SK-N-SH (cell line): ENCODE measurements at places on chromosomes 4 and X.

GRCh38 chrX:139784807-139785206 lies 76.8 kb upstream of the MCF2 start:
- DNase-seq, result no peak

GRCh38 chr4:18735740-18736268 lies 714.2 kb upstream of the LCORL start:
- no peak for DNase-seq

DNA sequence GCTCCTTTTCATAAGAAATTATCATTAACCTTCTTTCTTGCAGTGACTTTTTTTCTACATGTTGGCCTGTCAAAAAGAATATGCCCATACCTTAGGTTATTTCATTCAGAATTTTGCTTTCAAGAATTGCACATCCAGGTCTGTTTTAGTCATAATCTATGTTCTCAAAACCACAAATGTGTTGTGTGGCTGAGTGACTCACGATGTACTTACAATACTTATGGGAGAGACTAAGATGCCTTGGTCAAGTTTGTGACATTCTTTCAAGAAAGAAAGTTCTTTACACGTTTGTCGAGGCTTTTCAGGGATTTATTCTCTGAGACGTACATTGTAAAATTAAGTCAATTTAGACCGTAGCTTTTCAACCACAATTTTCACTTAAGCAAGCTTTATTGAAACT lies 396.7 kb downstream of the FSTL5 start:
- DNase-seq, result no peak

- no peak for DNase-seq
Measured at GRCh38 chr4:70099206-70099605, 49.0 kb downstream of the HTN1 start.

GRCh38 chrX:97790850-97791249 lies 907.1 kb downstream of the RPA4 start:
- DNase-seq, result no peak

DNA sequence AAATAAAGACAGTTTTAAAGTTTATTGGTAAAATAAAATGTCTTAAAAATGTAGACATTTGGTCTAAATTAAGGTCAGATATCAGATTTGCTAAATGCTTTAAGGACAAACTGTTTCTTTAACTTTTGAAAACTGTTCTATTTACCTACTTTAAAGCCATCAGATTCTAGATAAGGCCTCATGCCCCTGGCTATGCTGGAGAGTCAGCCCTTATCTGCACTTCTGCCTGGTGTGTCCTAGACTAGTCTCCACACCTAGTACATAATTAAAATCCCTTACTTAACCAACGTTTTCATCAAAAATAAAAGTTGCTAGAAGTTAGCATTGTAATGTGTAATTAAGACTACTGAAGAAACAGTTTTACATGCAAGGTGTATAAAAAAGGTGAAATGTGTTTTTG lies 25.6 kb downstream of the HSD17B11 start:
- DNase-seq, result no peak

GRCh38 chr4:147693218-147693617 lies 9.3 kb upstream of the PRMT9 start:
- DNase-seq, result no peak

DNA sequence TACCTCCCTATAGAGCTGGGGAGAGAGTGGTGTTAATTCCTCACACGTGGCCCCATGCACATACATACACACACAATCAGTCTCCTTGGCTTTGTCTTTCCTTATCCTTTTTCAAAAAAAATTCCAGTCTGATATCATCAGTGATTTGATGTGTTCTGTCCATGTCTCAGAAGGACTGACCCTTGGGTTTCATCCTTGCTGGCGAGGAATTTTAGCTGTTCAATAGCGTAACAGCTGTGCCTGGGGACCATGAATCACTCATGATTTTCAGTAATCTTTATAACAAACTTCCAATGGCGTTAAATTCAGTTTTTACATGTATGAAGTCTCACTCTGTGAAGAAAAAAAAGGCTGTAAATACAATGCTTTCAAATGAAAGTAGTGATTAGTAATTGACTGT lies 204.6 kb downstream of the RBMX2 start:
- no peak for DNase-seq

DNA sequence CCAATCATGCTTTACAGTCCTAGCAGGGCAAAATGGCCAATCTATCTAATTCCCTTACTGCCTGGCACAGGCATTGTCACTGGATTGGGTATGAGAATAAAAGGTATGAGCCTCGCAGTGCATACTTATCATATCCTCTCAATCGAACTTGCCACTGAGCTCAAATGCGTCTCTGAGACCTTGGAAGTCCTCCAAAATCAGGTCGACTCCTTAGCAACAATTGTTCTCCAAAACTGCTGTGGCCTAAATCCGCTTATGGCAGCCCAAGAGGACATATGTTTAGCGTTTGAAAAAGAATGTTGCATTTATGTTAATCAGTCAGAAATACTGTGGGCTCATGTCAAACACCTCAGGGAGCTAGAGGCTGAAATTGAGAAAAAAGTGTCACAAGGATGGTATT lies 69.7 kb downstream of the SPIN4 start:
- no peak for DNase-seq

DNA sequence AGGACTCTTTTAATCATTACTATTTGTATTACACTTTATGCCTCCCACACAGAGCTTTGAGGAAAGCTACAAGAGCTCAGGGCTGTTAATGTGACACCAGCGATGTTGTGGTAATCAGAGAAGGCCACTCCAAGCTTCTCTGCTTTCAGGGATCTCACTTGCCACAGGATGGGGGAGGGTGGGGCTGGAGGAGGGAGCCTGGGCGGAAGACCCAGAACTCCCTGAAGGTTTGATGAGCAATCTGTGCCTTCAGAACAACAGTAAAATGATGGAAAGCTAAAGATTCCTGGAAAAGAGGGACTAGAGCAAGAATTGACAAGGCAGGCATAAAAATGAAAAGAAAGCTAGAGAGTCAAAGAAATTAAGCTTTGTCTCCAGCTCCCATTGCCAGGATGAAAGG lies 75.6 kb downstream of the MAML3 start:
- no peak for DNase-seq

GRCh38 chrX:42515939-42516338 lies 262.0 kb downstream of the PPP1R2C start:
- no peak for DNase-seq

DNA sequence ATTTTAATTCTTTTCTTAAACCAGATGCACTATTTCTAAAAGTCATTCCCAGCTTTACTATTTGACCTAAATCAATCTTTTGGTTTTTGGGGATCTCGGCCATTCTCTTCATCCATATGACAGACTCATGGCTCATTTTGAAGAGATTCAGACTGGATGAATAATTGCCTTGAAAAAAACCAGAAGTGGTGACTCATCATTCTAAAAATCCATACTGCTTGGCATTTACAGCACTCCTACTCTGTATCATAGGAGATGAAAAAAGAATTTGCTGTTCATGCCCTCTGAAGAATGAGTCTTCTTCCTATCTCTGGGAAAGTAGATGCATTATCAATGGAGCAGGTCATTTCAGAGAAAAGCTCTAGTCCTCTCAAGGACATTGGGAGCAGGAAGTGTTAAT lies 220.5 kb upstream of the RPS6KA3 start:
- DNase-seq, result no peak

DNA sequence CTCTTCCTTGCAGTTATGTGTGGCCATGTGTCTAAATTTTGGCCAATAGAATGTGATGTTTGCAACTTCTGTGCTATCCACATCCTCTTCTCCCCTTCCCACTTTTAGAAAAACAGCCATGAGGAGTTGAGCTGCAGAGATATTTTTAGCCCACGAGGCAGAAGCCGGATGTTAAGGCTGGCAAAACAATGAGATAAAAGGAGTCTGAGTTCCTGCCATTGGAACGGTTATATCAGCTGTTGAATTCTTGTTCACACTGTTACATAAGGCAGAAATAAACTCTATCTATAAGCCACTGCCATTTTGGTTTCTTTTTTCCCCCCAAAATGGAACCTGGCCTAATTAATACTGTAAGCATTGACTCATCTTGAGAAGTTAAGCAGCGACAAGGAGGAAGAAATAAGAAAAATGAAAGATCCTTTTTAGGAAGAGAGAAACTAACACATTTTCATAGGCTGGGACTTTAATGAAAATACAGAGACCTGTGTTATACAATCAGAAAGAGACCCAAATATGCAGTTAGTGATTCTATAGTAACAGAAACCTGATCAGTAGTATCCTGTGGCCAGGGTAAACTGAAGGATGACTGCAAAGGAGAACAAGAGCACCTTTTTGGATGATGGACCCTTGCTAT lies 200.5 kb downstream of the INPP4B start:
- DNase-seq, result no peak

DNA sequence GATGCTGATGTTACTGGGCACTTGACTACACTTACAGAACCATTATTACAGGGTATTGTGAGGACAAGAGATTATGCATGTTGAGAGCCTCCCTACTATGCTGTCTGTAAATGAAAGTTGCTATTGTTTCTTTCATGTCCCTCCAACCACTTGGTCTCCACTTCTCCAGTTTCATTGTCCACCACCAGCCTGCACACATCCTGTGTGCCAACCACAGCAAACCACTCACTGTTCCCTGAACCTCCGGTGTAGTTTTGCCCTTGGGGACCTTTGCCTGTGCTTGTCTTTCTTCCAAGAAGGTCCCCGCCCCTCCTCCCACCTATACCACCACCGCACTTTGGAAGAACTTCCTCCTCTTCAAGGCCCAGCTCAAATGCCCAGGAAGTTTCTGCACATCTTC lies 43.1 kb upstream of the AFF2 start:
- DNase-seq, result no peak

- DNase-seq, result no peak
Measured at GRCh38 chrX:694800-695199, 64.2 kb downstream of the SHOX start.

DNA sequence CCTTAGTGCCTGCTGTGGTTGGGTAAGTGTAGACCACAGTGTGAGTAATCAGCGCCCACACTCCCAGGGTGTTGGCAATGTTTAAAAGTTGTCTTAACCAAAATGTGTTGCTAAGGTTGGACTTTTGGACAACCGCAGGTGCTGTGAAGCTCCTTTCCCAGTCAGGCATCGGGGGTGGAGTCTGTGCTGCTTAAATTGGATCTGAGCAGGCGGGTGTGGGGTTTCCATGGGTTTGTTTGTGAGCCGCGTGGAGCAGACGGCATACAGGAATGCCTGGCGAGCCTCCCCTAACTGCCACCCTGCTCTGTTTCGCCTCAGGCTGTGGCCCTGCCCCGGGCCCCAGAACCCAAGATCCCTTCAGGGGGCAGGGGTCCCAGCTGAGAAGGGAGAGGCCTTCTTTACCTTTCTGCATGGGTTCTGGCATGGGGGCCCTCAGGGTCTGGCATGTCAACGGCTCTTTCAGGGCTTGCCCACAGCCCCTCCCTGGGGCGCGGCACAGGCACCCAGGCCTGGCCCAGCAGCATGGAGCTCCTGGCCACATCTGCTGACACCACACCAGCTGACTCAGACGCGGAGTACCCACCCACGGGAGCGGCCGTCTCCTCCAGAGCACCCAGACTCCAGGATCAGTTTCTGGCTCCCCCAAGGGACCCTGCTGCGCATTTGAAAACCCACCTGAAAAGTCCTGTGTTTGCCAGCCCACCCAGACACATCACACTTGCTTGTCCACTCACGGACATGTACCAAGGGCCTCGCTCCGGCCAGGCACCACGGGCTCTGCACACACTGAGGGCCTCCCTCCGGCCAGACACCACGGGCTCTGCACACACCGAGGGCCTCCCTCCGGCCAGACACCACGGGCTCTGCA lies 5.1 kb upstream of the SPON2 start:
- no peak for DNase-seq

DNA sequence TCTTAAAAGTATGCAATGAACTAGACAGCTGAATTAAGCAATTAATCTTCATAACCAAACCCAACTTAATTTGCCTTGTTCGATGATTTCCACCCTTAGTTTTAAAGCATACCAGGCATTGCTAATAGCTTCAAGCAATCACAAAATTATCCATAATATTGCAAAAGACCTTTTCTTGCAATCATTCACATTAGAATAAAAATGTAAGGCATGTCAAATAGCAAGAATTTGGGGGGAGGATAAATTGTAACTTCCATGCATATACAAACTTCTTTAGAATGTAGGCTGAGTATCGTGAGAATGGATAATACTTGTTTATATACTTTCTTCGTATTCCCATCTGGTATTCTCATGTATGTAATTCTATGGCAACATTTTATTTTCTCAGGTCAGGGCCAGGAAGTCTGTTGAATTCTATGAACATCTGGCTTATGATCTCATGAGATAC lies 28.7 kb upstream of the BMP2K start:
- DNase-seq, result no peak

DNA sequence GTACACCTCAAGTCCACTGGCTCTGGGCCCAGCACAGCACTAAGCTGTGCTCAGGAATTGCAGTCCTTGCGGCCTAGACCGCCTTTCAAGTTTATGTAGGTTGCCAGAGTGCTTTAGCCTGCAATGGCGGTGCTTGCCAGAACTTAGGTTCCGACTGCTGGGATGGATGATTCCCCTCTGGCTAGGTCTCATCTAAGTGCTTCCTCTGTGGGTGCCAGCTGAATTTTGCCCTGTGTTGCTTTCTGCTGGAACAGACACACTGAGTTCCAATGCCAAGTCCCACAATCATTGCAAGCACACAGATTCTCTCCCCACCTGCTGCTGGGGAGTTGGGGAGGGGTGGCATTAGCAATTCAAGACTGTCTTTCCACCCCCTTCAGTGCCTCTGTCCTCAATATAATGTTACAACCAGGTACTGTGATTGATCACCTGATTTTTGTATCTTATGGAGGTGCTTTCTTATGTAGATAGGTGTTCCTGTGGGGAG lies 129.5 kb downstream of the GRID2 start:
- DNase-seq, result no peak

DNA sequence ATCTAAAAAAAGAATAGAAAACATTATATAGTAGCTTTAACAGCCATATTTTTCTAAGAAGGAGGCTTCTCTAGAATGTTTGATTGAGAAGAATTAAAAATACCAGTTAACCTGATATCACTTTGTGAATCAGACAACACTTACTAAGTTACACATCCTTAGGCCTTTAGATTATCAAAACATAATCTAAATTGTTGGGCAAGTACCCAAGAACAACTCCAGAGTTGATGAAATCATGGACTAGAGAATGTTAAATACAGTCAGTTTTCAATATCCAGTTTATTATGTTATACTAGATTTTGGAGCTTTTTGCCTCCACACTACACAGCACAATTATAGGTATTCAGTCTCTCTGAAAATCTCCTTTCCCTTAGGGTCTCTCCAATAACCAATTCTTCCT lies 39.6 kb downstream of the ARL13A start:
- DNase-seq, result no peak

DNA sequence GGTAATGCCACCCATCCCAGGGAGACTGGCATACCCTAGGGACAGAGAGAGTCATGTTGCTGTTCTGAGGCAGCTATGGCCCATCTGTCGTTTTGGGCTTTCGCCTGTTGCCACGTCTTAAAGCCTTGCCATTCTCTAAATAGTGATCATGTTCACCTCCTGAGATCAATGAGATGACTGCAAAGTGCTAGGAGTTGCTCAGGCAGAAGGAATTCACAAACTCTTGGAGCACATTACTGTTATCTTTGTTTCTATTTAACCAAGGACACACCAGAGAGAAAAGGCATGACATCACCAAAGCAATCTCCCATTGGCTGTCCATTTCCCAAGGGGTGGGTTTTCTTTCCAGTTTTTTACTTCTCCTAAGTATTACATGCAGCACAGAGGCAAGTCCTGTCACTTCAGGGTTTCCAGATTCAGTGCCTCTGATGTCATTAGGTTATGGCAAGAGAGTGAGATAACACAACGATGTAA lies 37.1 kb upstream of the SETD7 start:
- no peak for DNase-seq

GRCh38 chrX:24153796-24154189 lies 4.3 kb downstream of the ZFX start:
- DNase-seq, result peak; percentile 53

GRCh38 chr4:123159479-123159878 lies 237.1 kb upstream of the NUDT6 start:
- no peak for DNase-seq

- DNase-seq, result no peak
Measured at GRCh38 chrX:68840256-68840655, 11.4 kb downstream of the EFNB1 start.
